ENCODE measurements at places on chromosomes 16 and 17.

- DNase-seq = peak; percentile 93
Measured at GRCh38 chr17:31549525-31550388, 158.3 kb downstream of the RAB11FIP4 start.

DNA sequence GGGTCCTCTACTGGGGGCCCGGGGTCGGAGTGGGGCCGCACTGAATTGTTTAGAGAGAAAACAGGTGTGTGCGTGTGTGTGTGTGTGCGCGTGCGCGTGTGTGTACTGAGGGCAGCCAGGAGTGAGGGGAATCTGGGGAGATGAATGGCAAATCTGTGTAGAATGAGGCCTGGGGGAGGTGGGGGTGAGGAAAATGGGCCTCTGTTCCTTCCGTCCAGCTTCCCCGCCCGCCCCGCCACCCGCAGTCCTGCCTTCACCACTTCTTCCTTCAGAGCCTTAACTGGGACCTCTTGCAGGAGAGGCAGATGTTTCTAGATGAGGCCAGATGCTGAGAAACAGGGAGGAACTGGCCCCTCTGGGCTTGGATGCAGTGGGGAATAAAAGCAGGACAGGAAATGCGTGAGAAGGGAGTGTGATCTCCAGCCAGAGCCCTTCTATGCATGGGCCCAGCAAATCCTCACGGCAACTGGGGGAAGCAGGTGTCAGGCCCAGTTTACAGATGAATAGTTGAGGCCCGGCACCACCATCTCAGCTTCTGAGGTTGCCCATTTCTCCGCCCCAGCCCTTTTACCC is 29.7 kb upstream of the NGFR start:
- DNase-seq = no peak

DNA sequence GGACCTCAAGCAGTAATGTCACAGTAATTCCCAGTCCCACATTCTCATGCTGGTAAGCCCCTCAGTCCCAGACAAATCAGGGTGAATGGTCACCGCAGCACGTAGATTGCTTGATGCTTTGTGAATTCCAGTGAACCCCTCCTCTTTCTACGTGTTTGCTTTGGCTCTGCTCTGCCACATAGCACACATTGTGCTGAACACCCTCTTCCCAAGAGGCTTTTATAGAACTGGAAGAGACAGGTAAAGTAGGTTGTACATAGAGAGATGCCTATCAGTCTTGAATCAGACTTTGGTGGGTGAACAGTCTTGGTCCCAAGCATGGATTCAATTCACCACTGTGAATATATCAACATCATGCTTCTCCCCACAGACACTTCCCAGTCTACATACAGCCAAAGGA is 579 bp upstream of the KRTAP9-6 start:
- DNase-seq = no peak

- peak; percentile 78 for DNase-seq
Measured at GRCh38 chr17:75587675-75588595, at the start of gene MYO15B. Gene MYO15B, plus strand, starts transcription at chr17:75587800. Its CDS starts 258 bp downstream, at chr17:75588058.

- DNase-seq = no peak
Measured at GRCh38 chr16:12758670-12759558, 44.8 kb downstream of the CPPED1 start.

DNA sequence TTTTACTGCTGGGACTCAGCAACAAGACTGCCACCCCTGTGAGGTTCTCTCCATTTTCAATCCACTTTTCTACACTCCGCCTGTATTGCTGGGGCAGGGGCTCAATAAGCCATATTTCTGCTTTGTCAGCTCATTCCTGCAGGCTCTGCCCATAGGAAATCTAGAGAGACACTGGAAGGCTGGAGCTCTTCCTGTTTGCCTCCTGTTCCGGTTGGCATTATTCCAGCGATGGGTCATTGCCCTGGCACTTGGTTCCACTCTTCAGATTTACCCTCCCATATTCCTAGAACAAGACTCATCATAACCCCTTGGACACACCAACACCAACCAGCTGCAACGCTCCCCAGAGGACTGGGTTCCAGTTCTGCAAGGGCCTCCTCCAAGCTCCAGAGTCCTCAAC is 210.4 kb downstream of the CA10 start:
- no peak for DNase-seq

GRCh38 chr17:55023626-55024025 is 55.1 kb downstream of the STXBP4 start:
- DNase-seq = no peak

DNA sequence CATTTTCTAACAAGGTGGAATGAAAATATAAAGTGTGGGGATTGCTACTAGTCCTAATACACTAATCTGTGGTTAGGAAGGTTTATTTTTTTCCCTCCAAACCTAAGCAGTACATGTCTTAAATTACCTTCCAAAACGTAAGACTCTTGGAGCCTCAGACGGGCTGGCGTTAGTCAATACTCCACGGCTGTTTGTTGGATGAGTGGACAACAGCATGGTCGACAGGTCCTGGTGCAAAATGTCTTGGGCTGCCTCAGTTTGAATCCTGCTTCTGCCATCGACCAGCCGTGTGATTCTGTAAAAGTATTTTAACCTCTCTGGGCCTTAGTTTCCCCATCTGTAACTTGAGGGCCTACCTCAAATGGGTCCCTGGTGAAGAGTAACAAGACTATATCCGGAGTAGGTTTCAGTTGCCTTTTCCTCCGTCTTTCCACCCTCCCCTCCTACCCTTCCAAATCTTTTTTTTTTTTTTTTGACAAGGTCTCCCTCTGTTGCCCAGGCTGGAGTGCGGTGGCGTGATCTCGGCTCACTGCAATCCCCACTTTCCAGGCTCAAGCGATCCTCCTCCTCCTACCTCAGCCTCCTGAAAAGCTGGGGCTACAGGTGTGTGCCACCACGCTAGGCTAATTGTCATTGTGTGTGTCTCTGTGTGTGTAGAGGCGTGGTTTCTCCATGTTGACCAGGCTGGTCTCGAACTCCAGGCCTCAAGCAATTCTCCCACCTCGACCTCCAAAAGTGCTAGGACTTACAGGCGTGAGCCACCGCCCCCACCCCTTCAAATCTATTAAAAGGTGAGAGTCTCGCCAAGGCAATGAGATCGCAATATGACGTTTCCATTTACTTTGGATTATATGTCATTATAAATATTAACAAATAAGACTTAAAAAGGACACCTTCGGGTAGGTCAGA is 5.8 kb downstream of the SCGB1C2 start:
- DNase-seq = no peak

- DNase-seq = no peak
Measured at GRCh38 chr17:42877037-42877436, 23.6 kb upstream of the G6PC1 start.

DNA sequence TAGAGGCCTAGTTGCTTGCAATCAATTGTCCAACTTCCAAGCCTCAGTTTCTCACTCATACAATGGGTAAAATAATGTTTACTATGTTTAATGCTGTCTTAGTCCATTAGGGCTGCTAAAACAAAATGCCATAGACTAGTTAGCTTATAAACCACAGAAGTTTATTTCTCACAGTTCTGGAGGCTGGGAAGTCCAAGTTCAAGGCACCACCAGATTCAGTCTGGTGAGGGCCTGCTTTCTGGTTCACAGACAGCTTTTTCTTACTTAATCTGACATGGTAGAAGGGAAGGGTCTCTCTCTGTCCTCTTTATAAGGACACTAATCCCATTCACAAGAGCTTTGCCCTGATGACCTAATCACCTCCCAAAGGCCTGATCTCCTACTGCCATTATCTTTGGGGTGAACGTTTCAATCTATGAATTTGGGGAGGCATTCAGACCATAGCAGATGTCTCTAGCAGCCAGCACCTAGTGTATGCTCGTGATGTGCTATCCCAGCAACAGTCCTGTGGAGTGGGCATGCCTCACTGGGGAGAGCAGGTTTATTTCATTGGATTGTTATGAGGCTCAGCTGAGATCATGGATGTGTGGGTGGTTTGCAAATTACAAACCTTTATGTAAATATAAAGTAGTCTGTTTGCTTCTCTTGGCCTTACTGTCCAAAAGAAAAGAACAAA is 25.2 kb downstream of the YPEL2 start:
- no peak for DNase-seq

DNA sequence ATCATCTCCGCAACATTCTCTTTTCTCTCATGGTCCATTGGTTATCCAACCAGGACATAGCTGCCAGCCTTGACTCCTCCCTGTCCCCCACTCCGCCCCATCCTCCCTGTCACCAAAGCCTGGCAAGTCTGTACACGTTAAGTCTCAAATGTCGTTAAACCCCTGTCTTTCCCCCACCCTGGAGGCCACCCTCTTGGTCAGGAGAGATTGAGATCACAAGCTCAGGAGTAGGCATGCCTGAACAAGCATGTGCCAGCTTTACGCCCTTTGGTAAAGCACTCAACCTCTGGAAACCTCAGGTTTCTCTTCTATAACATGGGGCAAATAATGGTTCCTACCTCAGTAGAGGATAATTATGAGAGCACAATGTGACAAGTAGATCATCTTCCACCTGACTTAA is 38.1 kb upstream of the CCL1 start:
- DNase-seq = no peak

DNA sequence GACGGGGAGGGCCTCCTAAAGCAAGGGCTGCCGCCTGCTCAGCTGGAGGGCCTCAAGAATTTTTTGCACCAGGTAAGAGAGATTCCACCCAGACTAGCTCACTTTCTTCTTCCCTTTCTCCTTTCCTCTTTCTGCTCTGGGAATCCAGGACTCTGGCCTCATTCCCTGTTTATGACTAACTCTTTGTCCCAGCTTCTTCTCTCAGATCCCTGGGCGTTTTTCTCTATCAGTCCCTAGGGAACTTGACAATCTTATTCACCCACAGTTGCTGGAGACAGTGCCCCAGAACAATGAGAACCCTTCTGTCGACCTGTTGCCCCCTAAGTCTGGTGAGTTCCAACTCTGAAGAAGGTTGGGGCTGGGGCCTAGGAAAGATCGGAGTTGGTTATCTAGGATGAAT is 15.6 kb downstream of the CNTROB start:
- DNase-seq = no peak

DNA sequence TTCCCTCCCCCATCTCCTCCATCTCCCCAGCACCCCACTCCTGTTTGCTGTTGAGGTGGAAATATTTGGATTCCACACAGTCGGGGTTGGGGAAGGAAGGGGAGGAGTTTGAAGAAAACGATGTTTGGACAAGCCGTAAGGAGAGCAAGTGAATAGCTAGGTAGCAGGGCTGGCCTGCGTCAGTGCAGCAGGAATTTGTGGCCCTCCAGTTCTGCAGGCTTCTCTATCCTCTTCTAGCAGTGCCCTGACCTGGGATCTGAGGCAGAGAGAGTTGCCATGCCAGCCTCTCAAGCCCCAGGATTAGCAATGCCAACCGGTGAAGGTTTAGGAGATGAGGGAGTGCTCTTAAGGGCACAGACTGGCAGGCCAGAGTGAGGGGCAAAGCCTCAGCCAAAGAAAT is 12.5 kb downstream of the TLCD2 start:
- no peak for DNase-seq

GRCh38 chr16:86662740-86663139 is 84.4 kb downstream of the FOXL1 start:
- no peak for DNase-seq

DNA sequence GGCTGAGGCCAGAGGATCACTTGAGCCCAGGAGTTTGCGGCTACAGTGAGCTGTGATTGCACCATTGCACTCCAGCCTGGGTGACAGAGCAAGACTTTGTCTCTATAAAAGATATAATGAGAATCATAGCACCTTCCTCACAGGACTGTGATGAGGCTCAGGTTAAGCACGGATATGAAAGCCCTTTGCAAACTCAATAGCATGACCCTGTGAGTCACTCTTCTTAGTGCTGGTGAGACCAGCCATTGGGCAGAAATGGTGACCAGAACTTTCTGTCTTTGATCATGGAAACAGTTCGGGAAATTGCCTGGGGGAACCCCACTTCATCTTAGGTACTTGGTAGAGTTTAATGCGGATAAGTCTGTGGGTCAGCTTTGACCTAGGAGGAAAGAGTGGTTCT is 144.2 kb downstream of the PRKCB start:
- DNase-seq = no peak

DNA sequence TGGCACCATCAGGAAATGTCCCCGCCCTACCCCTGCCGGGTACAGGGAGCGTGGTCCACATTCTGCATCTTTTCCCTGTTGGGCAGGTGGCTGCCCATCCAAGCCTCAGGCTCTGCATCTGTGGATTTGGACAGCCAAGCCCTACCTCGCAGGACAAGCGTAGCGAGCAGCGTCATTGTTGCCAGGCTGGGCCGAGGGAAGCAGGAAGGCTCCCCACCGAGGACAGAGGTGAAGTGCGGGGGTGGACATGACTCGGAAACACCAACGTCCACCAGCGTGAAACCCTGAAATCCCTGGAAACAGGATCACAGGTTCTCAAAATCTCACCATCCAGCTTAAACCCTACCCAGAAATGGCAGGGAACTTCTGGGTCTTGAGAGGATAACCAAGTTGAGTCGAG is 73.6 kb downstream of the SOCS1 start:
- DNase-seq = no peak

DNA sequence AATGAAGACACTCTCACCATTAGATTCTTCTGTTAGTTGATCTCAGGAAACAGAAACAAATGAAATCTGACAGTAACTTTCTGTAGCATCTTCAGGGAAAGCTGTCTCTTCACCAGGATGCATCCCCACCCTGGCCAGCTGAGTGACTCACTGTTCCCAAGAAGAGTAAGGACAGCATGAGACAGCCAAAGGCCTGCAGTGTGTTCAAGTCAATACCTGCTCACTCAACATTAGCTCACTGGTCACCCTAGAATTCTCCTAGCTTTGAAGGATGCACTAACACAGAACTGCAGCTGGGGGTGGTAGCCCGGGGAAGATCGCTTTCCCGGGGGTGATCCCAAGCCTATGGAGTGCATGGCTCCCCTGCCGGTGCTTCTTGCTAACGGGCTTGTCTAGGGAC is 28.2 kb upstream of the CLEC18B start:
- no peak for DNase-seq

DNA sequence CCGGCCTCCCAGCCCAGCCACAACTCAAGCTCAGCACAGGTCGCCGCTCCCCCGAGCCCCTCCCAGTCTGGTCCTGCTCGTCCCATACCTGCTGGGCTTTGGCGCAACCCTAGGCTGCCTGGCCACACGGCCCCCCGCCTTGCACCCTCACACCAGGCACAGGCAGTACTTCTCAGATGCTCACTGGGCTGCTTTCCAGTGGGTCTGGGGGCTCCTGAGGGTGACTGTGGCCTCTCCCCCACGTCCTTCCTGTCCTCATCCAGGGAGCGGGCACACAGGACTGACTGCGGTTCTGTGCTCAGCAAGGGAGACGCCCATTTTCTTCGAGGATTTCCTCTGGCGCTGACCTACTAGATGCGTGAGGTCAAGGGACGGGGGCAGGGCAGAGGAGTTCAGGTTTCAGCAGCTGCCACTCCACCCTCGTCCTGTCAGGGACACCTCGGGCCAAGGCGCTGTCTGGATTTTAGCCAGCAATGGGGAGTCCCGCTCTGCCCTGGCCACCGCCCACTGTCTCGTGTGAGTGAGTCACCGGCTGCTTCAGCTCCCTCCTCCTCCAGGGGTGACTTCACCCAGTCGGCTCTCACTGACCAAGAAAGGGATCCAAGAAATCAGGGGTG is 115.8 kb downstream of the NPIPB11 start:
- DNase-seq = no peak

DNA sequence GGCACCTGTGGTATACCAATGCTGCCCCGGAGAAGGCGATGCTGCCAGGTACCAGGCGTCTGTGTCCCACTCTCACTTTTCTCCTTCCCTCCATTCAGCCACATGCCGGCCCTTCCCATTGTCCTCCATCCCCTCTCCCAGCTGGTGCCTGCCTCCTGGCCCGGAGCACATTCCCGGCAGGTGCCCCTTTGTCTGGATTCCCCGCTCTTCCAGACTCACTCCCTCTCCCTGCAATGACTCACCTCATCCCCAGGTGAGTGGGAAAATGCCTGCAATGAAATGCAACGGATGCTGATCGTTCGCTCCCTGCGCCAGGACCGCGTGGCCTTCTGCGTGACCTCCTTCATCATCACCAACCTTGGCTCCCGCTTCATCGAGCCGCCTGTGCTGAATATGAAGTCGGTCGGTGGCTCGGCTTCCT is 10.4 kb upstream of the KDM6B start:
- DNase-seq = no peak

GRCh38 chr17:16589097-16589969 is 20.3 kb upstream of the ZNF287 start:
- DNase-seq = peak; percentile 92
